Stimulated activated CD4-positive, alpha-beta T cell treated with anti-CD3 and anti-CD28 coated beads, Interleukin-1b, Interleukin-23, amount 100 ng/mL, for 1 hour (primary cell): ENCODE measurements at places on chromosomes 3 and 15.

GRCh38 chr3:191120447-191121298, 78.4 kb upstream of the OSTN start:
- DNase-seq = no peak

GRCh38 chr15:57522148-57522547, 69.6 kb upstream of the MYZAP start:
- DNase-seq = no peak

- DNase-seq = no peak
Measured at GRCh38 chr3:138092023-138092422, 23.4 kb downstream of the DZIP1L start.

- no peak for DNase-seq
Measured at GRCh38 chr15:78243058-78243457, 8.7 kb upstream of the ACSBG1 start.

DNA sequence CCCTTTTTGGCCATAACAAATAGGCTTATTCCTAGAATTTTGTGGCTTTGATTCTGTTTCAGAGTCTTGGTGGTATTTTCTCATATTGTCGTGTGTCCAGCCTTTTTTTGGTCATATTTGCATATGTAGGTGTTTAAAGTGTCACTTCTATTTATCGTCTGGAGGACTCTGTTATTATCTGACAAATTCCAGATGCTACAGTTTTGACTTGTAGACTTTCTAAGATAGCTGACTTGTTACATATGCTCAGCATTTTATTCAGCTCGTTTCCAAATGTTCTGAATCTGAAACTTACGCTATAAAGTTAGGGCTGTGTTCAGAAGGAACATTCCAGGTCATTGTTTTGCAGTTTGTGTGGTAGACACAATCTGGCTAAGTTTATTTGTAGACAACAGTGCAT, 1.9 kb downstream of the PPP4R2 start:
- DNase-seq = no peak

GRCh38 chr15:60471314-60471713, 7.6 kb downstream of the ICE2 start:
- DNase-seq = no peak

- DNase-seq = no peak
Measured at GRCh38 chr15:41581110-41581509, 22.1 kb downstream of the TYRO3 start.

DNA sequence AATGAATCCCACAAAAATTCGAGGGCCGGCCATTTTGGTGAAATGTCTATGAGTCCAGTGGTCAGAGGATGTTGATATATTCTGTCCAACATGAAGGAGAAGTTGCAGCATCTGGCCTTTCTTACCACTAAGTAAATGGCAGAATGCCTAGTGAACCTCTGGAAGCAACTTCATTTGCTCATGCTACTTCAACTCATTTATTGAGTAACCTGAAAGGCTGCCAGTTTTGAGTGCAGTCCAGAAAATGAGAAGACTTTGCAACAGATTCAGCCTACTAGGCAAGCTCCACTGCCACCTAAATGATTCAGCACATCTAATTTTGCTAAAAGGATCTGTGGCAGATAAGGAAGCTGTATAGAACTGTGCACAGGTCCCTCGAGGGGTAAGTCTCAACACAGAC, 265.0 kb downstream of the OPA1 start:
- DNase-seq = no peak

DNA sequence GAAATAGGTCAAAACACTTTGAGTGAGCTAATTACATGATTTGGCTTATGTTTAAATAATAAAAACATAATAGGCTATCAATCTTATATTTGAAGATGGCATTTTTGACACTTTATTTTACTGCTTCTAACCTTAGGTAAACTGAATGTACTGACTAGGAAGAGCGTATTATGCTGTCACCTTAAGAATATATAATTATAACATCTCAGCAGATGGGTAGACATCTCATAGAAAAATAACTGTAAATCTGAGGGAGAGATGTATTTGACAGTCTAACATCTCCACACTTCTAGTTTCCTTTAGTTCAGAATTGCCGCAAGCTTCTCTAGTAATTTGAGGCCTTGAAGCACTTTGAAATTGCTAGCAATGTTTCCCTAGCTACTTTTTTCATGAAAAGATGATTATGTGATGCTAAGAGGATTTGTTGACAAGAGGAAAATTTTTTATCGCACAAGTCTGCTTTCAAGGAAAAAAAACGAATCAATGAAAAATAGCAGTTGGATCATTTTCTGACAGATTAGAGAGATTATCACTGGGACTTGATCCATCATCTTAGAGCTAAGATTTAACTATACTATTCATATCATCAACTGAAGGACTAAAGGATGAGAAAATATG, 238.2 kb upstream of the NAALADL2 start:
- DNase-seq = no peak

DNA sequence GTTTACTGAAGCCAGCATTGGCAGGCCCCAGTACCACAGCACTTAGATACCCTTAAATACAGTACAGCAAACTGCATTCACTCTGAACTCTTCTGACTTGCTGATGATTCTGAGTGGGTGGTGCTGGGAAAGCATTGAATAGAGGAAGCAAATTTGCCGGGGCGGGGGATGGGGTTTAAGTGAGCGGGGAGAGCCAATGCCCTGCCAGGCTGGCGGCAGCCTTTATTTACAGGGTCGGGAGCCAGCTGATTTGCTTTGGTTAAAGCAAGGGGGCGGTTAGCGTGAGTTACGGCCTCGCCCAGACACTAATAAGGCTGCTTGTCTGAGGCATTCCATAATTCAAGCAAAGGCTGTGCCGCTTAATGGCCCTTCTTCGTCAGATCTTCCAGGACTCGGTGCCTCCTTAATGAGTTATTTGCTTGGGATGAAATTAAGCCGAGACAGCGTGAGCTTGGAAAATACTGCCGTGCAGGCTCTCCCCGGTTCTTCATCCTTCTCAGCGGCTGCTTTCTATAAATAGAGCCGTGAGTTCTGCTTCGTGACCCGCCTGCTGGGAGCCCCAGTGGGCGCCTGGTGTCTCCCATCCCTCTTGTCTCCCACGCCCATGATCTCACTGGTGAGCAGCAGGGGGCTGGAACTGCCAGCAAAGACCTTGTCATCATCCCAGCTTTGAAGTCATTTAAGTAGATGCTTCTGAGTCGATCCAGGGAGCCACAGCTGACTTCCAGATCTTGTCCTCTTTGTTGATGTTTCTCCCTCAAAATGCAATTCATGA, 25.8 kb downstream of the SPSB4 start:
- no peak for DNase-seq

- no peak for DNase-seq
Measured at GRCh38 chr15:60913900-60914299, 315.2 kb downstream of the RORA start.

- no peak for DNase-seq
Measured at GRCh38 chr3:169660709-169661360, 2.7 kb downstream of the MECOM start.

DNA sequence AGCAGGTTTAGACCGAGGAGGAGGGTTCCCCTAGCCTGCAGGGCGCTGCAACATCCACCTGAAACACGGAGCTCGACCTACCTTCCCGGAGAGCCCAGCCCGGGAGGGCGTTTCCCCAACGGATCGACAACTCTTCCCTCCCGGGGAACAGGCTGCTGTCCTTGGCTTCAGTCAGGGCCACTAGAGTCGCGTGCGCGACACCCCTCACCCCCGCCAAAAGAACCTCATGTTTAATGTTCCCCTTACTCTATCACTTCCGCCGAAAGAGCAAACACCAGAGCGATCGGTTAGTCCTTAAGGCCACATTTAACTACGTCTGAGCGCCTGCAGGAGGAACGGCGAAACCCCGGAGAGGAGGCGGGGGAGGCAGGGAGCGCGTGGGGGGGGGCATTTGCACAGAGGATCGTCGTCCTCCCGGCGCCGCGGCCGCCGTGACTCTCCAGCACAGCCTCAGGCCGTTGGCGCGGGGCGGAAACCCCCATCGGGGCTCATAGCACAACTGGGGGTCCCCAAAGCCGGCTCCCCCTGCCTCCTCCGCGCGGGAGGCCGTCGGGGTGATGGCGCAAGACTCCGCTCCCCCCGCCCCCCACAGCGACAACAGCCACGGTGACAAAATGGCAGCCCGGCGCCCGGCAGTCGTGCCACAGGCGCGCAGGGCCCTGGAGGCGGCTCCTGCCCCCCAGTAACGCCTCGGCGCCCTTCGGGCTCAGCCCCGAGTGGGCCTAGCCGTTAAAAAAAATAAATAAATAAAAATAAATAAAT, 3.2 kb downstream of the ANP32A start:
- peak; percentile 55 for DNase-seq

GRCh38 chr15:48266024-48266689, 60.1 kb downstream of the SLC12A1 start:
- DNase-seq = no peak

DNA sequence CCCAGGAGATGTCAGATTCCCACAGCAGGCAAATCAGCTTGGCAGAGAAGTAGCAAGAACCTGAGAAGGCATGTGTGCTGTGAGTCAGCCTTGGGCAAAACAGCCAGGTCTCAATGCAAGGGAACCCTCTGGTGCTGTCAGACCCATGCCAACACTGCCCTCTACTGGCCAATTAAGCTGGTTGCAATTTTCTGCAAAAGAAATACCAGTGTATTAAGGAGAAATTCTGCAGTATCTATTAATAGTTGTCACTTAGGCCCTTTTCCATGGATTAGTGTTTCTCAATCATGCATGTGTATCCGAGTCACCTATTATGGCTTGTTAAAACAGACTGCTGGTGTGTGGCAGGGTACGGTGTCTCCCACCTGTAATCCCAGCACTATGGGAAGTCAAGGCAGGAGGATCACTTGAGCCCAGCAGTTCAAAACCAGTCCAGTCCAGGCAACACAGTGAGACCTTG, 26.2 kb downstream of the MAP4 start:
- peak; percentile 40 for DNase-seq

DNA sequence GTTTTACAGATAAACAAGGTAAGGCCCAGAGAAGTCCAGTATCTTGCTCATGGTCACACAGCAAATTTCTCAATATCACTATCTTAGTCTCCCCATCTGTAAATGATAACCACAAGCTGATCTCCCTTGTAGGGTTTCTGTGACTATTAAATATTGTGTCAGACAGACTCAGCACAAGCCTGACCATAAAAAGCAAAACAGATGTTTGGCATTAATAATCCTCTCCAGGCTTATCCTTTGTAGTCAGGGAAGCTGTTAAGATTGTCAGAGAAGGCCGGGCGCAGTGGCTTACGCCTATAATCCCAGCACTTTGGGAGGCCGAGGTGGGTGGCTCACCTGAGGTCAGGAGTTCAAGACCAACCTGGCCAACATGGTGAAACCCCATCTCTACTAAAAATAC, 173.2 kb upstream of the PRICKLE2 start:
- DNase-seq = no peak

DNA sequence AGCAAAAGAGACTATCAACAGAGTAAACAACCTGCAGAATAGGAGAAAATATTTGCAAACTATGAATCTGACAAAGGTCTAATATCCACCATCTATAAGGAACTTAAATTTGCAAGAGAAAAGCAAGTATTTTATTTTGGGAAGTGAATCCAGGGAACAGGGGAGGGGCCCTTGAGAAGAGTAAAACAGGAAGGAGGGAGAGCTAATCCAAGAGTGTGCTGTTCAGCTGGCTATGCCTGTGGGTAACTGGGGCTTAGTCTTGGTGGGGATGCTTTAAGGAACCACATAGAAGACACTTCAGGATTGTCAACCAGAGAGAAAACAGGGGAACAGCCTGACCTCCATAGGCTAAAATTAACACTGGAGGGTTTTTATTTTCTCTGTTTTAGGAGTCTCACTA, 3.9 kb upstream of the HHLA2 start:
- DNase-seq = no peak

DNA sequence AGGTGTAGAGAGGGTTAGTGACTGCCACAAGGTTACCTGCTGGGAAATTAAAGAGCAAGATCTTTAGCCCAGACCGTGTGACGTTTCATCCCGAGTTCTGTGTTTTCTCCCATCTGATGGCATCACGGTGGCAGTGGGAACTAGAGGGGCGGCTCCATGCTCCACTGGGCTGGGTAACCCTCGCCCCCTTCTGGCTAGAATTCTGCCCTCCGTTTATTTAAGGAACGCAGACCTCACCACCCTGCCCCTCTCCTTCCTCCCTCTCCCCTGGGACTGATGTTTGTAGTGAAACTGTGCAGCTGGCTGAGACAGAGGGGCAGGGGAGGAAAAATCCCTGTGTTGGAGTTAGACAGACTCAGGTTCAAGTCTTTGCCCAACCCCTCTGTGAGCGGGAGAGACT, 65.6 kb downstream of the ITGA11 start:
- no peak for DNase-seq

DNA sequence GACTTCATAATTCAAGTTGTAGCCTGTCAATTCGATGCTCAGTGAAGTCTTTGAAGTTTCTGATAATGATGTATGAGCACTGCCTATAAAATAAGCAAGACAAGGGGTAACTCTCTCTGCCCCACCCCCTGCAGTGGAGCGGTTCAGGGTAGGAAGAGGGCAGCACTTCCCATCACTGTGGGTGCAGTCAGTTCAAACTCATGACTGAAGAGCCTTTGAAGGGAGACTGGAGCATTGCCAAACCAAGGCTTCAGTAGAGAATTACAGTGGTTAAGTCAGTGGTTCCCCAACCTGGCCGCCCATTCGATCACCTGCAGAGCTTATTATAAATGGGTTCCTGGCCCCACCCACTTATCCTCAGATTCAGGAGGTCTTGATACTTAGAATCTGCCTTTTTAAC, 190.6 kb downstream of the SHQ1 start:
- peak; percentile 6 for DNase-seq

- no peak for DNase-seq
Measured at GRCh38 chr3:127418560-127419147, 130.8 kb upstream of the PRR20G start.

DNA sequence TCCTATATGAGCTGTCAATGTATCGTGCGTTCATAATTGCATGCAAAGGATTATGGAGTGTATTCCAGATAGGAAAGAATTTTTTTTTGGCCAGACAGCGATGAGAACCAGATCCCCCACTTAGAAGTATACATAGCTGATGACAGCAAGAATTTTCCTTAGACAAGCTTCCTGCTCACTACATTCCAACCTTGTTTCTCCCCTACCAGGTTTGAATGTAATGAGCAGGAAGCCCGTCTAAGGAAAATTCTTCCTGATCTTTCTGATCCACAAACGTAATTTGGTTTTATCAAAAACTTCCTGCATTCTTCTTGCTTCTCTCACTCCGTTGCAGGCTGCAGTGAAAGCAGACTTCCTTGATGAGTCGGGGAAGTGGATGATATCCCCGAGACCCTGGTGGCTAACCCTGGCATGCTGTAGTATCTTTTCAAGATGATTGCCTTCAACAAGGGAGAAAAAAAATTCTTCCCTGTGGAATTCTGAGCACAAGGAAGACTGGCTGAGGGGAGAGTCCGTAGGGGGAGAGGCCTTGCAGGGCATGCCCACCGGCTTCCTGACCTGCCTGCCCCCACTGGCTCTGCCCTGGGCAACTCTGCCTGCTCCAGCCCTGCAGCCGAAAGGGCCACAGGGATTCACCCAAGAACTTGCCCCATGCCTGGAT, 243.1 kb downstream of the TLE3 start:
- no peak for DNase-seq
